ENCODE measurements at places on chromosomes 16 and 17. TPM values are rescaled to one million over a fixed set of nuclear protein-coding genes. Genes with fewer than 3 reads are reported as not detected.

Gene MT1F
- total RNA-seq = 3.0 TPM

Gene ANKRD40CL
- total RNA-seq = not detected

DNA sequence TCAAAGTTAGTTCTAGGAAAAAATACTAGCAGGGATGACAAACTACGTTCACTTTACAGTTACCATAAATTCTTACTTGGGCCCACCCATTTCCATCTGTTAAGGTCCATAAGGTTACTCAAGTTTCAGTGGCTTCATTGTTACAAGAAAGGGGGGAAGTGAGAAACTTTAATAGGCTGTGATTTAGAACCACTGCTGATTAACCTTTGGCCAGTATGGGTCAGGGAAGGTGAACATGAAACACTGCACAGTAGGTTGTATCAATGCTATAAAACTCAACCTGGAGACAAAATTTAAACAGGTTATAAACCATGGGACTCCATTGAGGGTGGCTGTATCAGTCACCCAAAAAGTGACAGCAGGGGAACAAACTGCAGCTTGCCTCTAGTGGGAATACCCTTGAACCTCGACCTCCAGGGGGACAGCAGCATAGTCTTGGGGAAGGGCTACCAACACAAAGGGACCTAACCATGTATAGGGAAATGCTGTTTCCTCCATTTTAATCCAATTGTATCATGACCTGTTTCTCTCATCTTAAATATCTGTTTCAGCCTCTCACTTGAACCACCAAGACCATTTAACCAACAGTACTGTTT, 10.4 kb downstream of the PTRH2 start:
- DNase-seq = no peak

Gene ADAP2
- 8.0 TPM for total RNA-seq

DNA sequence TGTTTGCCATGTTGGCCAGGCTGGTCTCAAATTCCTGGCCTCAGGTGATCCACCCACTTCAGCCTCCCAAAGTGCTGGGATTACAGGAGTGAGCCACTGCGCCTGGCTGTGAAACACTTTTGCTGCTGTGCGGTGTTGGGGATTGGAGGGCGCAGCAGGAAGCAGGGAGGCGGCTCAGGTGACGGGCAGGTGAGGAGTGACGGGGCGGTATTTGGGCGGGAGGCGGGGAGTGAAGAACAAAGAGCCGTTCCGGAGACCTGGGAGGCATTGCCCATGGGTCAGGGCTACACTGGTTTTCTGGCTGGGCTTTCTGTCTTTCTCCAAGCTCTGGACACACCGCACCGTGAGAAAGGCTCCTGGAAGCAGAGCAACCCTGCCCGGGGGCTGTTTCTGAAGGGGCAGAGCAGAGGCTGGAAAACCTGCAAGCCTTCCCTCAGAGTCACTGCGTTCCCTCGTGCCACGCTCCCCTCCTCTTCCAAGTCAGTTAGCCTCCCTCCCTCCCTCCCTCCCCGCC, 22.1 kb downstream of the CRISPLD2 start:
- DNase-seq = no peak

GRCh38 chr17:47966079-47966519, 4.8 kb upstream of the CDK5RAP3 start:
- DNase-seq = no peak

Gene PTX4
- not detected for total RNA-seq

- no peak for DNase-seq
Measured at GRCh38 chr16:49662569-49662968, 193.3 kb downstream of the ZNF423 start.

Gene PKD1
- 92.9 TPM for total RNA-seq

Gene CCL23
- total RNA-seq = not detected

- no peak for DNase-seq
Measured at GRCh38 chr17:45907750-45908395, 13.5 kb downstream of the MAPT start.

DNA sequence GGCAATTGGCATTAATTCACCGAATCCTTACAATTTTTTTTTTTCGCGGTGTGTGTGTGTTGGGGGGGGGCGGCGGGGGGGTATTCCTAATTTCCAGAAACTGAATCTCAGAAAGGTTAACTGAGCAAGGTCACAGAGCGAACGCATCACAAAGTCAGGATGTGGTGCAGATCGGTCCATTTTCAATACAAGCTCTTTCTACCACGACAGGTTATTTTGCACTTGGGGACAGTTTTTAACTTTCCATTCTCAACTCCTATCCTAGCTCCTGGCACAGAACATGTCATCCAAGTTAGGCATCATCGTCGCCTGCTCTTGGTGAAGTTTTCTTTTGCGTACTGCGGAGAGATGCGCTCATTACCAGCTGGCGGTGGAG, 15.4 kb upstream of the ERN1 start:
- DNase-seq = no peak

GRCh38 chr16:566475-567372, at the start of gene NHLRC4:
TSS of gene NHLRC4 (plus strand) at chr16:567005. CDS start at chr16:568048, 1,043 bp downstream.
- peak; percentile 83 for DNase-seq

GRCh38 chr17:58020401-58020800, 13.4 kb upstream of the SRSF1 start:
- DNase-seq = no peak

All from left ventricle myocardium superior (tissue), 1 donor.